ENCODE measurements at places on chromosomes 2 and 18.

- DNase-seq = no peak
These were observed 308.5 kb downstream of the NOL4 start for GRCh38 chr18:33916200-33916599.

GRCh38 chr18:10313016-10313342 is 141.5 kb upstream of the APCDD1 start:
- no peak for DNase-seq

DNA sequence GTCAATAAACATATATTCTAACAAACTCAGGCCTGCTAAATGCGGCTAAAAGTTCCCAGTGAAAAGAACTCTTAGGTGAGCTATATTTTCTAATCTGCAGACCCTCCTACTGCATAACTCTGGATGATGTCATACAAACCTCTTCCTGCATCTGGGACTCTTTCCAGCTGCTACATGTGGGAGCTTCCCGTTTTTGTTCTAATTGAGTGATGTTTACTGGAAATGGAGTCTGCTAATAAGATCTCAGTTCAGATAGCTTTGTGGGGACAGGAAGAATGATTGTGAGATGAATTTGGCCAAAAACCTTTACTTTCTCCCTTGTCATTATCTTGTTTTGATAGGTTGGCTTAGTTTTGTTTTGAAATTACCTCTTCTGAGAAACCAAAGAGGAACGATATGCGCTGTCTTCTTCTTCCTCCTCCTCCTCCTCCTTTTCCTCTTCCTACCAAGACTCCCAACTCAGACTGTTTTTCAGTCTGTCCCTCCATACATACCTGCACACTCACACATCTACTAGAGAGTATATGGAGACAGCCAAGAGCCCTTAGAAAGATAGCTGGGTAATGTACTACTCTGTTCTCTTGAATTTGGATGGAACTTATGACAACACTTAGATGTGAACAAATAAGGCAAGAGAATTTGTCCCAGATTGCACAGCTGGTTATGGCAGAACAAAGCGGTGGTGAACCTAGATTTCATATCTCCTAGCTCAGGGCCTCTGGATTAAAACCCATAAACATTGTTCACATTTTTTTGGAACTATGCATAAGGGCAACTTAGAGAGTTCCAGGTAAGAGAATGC is 39.8 kb upstream of the AAK1 start:
- no peak for DNase-seq

DNA sequence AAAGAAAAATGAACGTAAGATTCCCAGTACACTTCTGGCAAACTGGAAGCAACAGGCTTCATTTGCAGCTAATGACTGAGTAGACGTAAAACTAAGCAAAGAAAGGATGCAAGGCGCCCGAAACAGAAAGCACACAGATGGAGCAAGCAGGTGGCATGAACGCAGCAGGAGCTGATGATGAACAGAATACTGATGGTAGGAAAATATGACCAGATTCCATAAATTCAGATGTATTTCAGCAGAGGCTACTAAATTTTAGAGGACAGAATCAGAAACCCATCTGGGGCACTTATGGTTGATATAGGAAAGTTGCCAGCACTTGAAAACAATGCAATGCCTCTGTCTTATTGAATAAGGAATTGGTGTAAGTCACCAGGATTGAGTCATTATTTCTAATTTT is 658.7 kb upstream of the LINC00305 start:
- no peak for DNase-seq

DNA sequence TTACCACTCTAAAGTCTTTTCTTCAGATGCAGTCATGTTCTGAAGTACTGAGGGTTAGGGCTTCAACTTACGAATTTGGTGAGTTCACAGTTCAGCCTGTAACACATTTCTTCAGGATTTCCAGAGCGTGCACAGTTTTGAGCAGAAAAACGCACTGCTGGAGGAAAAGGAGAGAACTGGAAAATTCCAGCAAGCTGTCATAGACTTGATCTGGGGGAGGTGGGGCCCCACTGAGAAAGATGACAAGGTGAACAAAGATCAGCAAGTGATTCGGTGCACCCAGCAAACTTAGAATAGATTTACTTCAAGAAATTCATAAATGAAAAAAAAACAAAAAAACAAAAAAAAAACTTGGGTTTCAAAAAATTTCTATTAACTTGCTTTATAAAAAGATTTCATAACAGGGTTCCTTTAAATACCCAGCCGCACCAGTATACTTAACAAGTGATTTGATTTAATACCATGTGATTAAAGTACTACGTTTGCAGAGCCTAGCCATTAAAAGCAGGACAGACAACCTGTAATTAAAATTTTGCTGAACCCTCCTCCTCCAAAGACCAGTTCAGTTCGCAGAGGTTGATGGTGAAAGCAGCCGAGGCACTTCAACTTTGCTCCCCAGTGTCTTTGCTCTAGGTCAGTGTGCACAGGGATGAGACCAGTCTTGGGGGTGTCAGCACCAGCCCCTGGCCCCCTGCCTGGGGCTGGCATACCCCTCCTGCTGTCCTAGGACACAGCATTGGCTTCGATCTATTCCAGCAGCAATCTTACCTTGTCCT is 30.5 kb downstream of the CTIF start:
- no peak for DNase-seq

GRCh38 chr18:11293794-11294193 is 144.4 kb upstream of the PIEZO2 start:
- DNase-seq = no peak

GRCh38 chr2:100537918-100538317 is 24.9 kb upstream of the PDCL3 start:
- no peak for DNase-seq

DNA sequence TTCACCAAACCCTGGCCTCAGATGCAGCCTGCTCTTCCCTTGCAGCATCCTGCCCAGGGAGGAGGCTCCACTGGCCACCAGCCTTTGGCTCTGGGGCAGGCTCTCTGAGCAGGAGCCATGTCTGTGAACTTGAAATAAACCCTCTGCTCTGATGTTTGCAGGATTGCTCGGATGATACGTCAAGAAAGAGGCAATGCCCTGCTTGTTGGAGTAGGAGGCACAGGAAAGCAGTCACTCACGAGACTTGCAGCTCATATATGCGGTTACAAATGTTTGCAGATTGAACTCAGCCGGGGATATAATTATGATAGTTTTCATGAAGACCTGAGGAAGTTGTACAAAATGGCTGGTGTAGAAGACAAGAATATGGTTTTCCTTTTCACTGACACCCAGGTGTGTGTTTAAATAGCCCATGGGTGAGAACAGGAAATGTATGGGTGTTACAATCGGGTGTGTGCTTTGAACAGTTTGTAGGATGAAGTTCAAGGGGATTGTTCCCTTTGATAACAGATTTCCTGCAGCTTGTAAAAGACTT is 177.9 kb downstream of the DNAH6 start:
- DNase-seq = no peak

All from stimulated activated CD4-positive, alpha-beta T cell treated with anti-CD3 and anti-CD28 coated beads, Interleukin-4, amount 100 ng/mL, for 48 hours (primary cell).